ENCODE measurements at places on chromosomes 13 and 19.

GRCh38 chr19:49468746-49469447 is 5.1 kb upstream of the FLT3LG start:
- peak; percentile 67 for DNase-seq

- no peak for DNase-seq
These were observed 5.3 kb downstream of the FGF21 start for GRCh38 chr19:48760504-48761205.

GRCh38 chr19:48982280-48982679 is 10.8 kb downstream of the GYS1 start:
- no peak for DNase-seq

DNA sequence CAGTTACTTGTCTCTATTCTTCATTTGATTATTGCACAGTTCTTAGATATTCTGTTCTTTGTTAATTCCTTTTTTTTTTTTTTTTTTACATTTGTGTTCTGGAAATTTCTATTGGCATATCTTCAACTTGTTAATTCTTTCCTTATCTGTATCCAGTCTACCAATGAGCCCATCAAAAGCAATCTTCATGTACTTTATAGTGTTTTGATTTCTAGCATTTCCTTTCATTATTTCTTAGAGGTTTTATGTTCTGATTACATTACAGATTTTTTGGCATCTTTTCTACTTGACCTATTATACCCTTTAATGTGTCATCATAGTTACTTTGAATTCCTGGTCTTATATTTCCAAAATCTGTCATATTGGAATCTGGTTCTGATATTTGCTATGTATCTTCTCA is 2194.8 kb downstream of the PCDH9 start:
- no peak for DNase-seq

DNA sequence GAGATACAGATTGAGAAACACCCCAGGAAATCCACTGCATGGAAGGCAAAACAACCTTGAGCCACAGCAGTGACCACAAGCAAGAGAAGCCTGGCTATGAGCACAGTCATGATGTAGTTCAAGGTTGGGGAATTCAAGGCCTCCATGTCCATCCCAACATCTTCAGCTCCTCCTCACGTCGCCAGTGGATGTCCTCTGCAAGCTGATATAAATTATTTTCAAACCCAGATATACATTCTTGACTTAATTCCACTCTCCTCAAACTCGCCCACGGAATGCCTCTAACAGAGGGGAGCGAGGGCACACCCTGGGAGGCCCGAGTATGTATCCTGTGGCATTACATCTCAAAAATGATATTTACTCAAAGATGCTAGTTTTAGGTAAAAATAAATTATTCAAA is 105.5 kb downstream of the SHISA2 start:
- DNase-seq: no peak

DNA sequence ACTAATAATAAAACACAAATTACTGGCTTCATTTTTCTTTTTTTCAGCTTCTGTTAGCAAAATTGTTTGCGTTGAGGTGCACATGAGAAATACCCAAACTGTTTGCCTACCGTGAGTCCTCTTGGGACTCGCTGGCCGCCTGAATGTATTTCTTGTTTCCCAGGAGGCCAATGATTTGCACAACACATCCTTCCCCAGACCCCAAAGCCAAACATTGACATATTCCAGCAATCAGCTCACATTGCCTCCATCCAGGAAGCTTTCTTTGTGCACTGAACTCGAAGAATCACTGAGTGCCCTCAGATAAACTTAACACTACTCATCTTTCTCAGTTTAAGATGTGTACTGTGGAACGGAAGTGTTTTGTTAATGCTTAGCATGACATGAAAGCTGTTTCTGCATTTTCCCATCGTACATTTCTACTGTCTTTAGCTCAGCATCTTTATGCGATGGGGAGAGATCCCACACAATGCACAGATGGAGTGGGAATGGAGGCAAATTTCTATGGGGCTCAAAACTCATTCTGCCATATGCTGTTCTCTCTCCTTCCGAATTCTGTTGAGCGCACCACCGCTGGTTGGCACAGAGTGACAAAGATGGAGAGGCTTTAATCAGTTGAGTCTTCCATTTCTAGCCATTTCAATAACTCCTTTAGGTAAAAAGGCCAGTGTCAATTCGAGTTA is 399.5 kb downstream of the RFC3 start:
- DNase-seq: no peak

DNA sequence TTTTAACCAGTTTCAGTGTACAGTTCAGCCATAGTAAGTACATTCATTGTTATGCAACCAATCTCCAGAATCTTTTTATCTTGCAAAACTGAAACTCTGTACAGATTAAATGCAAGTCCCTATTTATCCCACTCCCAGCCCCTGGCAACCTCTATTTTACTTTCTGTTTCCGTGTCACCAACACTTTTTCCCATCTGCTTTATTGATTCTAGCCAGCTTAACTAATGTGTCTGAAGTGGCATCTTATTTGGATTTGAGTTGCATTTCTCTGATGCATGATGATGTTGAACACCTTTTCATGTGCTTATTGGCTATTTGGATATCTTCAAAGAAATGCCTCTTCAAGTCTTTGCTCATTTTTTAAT is 18.9 kb downstream of the SPATA13 start:
- DNase-seq: no peak

DNA sequence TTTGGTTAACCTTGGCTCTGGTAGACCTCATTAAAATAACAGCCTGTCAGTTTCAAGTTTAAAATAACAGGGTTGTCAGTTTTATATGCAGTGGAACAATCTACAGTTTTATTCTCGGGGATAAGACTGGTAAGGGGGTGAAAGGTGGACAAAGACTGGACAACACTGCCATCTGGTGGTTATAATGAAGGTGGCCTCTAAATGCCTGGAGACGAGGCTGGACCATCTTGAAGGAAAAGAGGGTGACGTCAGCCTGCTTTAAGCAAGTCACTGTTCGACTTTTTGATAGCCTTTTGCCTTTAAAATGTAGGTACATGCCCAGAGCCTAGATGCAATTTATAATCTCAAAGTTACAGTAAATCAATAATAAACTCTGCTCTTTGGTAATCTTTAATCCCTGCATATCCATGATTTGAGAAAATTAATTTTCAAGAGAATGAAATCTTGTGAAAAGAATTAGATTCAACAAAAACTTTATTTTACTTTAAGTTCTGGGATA is 117.0 kb downstream of the DCT start:
- peak; percentile 66 for DNase-seq

GRCh38 chr13:75717525-75717924 is 81.4 kb downstream of the LMO7 start:
- DNase-seq: no peak

All from colonic mucosa (tissue), 4 donors.